Activated CD4-positive, alpha-beta T cell treated with anti-CD3 and anti-CD28 coated beads, Interleukin-2, amount 50 U/mL, for 1 hour (primary cell): ENCODE measurements at places on chromosomes 4 and X.

DNA sequence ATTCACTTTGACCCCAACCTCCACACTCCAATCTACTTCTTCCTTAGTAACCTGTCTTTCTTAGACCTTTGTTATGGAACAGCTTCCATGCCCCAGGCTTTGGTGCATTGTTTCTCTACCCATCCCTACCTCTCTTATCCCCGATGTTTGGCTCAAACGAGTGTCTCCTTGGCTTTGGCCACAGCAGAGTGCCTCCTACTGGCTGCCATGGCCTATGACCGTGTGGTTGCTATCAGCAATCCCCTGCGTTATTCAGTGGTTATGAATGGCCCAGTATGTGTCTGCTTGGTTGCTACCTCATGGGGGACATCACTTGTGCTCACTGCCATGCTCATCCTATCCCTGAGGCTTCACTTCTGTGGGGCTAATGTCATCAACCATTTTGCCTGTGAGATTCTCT, 344 bp downstream of the OR13H1 start:
- DNase-seq: no peak

GRCh38 chrX:66221856-66222255, 57.8 kb downstream of the HEPH start:
- DNase-seq: no peak

GRCh38 chr4:90842960-90843359, 715.8 kb downstream of the CCSER1 start:
- DNase-seq: no peak

GRCh38 chrX:133987188-133987587, 1.8 kb upstream of the GPC3 start:
- DNase-seq: no peak

DNA sequence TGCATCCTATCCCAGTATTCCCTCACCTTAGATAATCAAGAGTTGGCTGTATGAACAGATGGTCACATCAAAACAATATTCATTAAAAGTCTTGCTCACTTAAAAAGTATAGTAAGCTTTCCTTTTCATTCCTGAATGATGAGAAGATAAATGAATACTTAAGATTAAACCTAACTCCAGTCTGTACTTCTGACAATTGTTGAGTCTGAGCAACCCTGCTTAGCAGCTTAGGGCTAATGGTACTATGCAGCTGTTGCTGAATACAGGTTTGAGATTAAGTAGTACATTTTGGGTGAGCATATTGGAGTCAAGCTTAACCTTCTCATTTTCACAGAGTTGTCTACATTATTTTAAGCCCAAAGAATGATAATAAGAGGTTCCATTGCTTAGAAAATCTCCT, 121.7 kb upstream of the ETNPPL start:
- no peak for DNase-seq

DNA sequence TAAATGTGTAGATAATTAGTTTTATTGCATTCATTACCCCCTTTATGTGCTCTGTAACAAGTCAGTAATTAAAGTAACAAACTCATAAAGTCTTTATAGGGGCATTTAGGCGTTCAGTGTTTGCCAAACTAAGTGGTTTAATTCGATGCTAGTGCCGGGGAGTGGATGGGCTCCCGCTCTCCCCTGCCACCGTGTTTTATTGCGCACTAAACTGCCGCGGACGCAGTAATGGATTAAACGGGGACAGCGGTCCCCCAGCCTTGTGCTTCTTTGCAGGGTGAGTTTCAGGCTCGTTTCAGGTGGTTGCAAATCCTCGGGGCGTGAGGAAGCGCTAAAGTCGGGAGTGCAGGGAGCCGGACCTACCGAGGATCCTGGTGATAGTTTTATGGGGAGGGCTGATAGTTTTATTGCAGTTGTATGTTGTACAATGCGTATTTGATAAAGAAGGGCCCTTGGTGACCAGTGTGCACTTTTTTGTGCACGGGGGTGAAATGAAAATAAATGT, 1.6 kb upstream of the PHOX2B start:
- DNase-seq: no peak

DNA sequence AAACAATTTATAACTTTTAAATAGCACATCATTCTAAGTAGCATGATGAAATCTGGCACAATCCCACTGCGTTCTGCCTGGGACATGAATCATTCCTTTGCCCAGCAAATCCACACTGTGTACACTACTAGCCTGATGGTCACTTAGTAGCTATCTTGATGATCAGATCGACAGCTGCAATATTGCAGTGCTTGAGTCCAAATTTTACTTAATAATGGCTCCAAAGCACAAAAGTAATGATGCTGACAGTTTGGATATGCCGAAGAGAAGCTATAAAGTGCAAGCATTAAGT, 86.6 kb upstream of the NPNT start:
- no peak for DNase-seq

GRCh38 chr4:70658418-70658817, 7.9 kb downstream of the JCHAIN start:
- DNase-seq: no peak

DNA sequence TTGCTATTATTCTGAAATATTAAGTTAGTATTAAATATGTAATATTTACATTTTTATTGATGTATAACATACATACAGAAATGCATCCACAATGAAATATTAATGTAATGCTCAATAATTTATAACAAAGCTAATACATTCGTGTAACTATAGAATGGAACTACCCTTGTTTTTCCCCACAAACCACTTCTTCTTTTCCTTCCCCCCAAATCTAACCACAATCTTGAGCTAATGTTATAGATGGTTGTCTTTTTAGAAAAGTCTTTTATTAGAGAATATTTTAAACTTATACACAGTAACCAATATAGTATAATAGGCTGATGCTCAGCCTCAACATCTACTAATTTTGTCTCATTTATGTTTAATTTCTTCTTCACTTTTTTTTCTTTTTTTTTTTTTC, 4.5 kb upstream of the ZNF732 start:
- no peak for DNase-seq

GRCh38 chr4:97978791-97979488, 164.3 kb downstream of the STPG2 start:
- no peak for DNase-seq

GRCh38 chrX:71143508-71143907, 1.1 kb upstream of the NLGN3 start:
- no peak for DNase-seq

DNA sequence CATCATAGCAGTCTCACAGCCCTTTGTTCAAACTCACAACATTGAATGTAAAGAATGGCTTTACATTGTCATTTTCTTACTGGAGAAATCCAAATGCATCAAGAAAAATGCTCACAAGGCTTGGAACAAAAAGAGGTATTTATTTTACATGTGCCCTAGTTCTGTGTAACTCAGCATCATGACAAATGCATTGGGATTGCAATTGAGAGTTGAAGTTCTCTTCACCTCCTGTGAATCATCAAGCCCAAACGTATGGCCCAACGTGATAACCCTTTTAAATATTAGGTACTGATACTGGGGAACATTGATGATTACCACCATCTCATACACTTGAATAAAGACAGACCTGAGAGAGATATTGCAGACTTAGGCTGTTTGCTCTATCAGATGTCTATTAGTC, 61.6 kb downstream of the GASK1B start:
- no peak for DNase-seq

DNA sequence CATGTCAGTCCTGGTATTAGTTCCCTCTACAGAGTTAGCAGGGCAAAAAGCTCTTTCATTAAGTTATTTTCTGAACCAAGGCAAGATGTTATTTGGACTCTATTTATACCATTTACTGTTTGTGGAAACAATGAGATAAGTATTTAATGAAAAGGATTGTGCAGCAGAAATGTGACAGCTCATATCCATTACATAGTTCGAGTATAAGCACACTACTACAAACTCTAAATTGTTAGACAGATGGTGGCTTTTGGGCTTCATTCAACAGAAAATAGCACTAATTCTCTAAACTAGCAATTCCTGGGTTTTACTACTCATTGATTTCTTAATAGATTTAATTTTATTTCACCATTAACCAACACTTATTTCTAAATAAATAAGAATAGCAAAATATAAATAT, 95.2 kb upstream of the ANK2 start:
- no peak for DNase-seq

GRCh38 chr4:54371173-54371572, 142.1 kb downstream of the PDGFRA start:
- no peak for DNase-seq

GRCh38 chr4:158094413-158095134, 78.3 kb downstream of the GASK1B start:
- DNase-seq: no peak
